Activated T-helper 2 cell treated with anti-CD3 and anti-CD28 coated beads, Interferon-gamma antibody, Interleukin-2, Interleukin-4, amounts not matched to agents 10 μg/mL and 5 μg/mL and 100 μg/mL, durations not matched to agents 14 hours and 24 hours and 36 hours (primary cell): ENCODE measurements at places on chromosomes 16 and 17. TPM values are rescaled to one million over a fixed set of nuclear protein-coding genes. Genes with fewer than 3 reads are reported as not detected.

GRCh38 chr17:31428512-31428911 lies 37.0 kb downstream of the RAB11FIP4 start:
- no peak overlapping the region for H3K27ac ChIP-seq
- no peak for DNase-seq
- no peak overlapping the region for H3K4me3 ChIP-seq
- peaks cover 29% of the 10 kb centered on the region for H3K27me3 ChIP-seq

- no peak overlapping the region for H3K4me3 ChIP-seq
- H3K36me3 ChIP-seq: no peaks in the 10 kb centered on the region
- H3K27me3 ChIP-seq: no peaks in the 10 kb centered on the region
- DNase-seq: no peak
These were observed 17.6 kb downstream of the MYOCD start for GRCh38 chr17:12683299-12683698.

The SLC35G3 gene
- not detected in 2 replicates for total RNA-seq

The ZNF771 gene
- 8.3 and 9.3 TPM in 2 replicates for total RNA-seq

The CTRB2 gene
- total RNA-seq: not detected in 2 replicates
